ENCODE measurements at places on chromosomes 1 and 21. TPM values are rescaled to one million over a fixed set of nuclear protein-coding genes. Genes with fewer than 3 reads are reported as not detected.

NTNG1 gene
- not detected for total RNA-seq

DNA sequence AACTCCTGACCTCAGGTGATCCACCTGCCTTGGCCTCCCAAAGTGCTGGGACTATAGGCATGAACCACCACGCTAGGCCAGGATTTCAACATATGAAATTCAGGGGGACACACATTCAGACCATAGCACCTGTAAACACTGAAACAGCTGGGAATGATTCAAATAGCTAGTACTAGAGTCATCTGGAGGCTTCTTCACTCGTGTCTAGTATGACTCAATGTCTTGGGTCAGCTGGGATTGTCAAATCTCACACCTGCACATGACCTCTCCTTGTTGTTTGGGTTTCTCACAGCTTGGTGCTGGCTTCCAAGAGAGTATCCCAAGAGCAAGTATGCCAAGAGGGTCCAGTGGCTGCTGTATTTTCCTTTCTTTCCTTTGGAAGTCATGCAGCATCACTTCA, 75.1 kb downstream of the PGM1 start:
- H3K27me3 ChIP-seq, result no peaks in the 10 kb centered on the region
- no peaks in the 10 kb centered on the region for H3K36me3 ChIP-seq
- no peak for DNase-seq
- no peaks in the 10 kb centered on the region for H3K4me1 ChIP-seq

DNA sequence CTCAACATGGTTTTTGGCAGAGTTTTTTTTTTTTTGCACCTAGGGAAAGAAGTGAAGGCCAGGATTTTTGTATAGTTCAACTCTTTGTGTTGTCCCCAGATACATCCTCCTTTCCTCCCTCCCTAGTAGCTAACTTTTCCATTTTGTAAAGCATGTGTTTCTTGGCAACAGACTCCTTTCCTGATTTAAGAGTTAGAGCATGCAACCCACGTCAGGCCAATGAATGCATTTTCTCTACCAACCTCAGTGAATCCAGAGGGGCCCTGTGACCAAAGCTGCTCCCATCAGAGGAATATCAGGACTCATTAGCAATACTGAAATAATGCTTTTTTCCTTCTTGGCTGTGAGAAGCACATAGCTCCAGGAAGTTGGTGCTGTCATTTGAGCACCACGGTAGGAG, 287.2 kb downstream of the LMO4 start:
- H3K27ac ChIP-seq, result no peak overlapping the region
- no peaks in the 10 kb centered on the region for H3K27me3 ChIP-seq
- H3K4me3 ChIP-seq, result no peak overlapping the region
- H3K36me3 ChIP-seq, result no peaks in the 10 kb centered on the region
- DNase-seq, result no peak

DNA sequence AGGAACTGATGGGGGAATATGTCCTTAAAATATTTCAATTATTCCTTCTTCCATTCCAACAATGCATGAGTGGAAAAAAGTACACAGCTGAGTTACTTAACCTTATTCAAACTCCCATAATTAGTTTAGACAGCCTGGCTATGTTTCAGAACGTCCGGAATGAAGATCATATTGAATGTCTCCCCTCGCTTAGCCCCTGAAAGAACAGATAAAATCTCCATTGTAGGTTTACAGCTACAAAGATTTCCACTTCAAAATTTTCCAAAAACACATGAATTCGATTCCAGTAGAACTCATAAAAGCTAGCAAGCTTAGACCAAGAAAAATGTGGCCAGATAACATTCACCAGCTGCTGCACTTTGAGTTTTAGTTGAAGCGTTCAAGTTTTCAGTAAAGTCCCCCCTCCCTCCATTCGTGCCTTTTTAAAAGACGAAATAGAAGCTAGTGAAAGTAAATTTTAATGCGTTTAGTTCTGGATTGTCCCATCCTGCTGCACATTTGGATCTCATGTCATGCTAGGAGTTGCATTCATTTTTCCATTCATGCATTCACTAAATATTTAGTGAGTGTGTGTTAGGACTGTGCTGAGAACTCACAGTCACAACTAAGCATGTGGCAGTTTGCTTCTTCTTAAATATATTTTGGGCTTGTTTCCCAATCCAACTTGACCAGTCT, 29.4 kb upstream of the SSX2IP start:
- no peak overlapping the region for H3K4me3 ChIP-seq
- H3K27me3 ChIP-seq, result peaks cover 2% of the 10 kb centered on the region
- H3K4me1 ChIP-seq, result no peaks in the 10 kb centered on the region
- no peak overlapping the region for H3K27ac ChIP-seq

DNA sequence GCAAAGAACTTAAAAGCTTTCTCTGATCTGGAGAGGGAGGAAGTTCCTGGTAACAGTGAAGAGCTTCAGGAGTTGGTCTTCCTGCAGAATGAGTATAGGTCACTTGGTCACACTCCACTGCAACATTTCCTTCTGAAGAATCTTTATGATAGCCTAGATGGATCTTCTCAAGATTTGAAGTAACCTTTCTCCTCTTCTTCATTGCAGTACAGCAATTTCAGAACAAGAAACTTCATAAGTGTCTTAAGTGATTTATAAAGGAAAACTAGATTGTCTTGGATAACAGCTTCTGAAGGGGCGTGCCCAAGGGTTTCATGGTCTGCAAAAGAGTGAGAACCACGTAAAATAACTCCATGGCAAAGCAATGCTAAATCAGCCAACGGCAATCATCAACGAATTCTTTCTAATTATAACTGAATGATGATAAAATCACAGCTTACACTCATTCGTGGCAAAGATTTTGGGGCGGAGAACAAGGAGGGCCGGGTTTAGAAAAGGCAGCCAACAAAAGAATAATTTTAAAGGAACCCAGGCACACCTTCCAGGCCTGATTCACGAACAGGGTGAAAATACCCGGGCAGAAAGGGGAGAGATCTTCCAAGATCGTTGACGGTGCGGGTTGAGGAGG, 53.9 kb upstream of the ASPM start:
- no peaks in the 10 kb centered on the region for H3K27me3 ChIP-seq
- no peaks in the 10 kb centered on the region for H3K36me3 ChIP-seq
- H3K4me1 ChIP-seq, result peaks cover 27% of the 10 kb centered on the region
- H3K27ac ChIP-seq, result peak overlapping the region; percentile 66
- DNase-seq, result peak; percentile 67

- no peak overlapping the region for H3K4me3 ChIP-seq
- H3K36me3 ChIP-seq, result no peaks in the 10 kb centered on the region
- H3K27me3 ChIP-seq, result no peaks in the 10 kb centered on the region
- H3K27ac ChIP-seq, result no peak overlapping the region
These were observed 329.3 kb downstream of the BARHL2 start for GRCh38 chr1:90387805-90388204.

- no peak for DNase-seq
- no peaks in the 10 kb centered on the region for H3K27me3 ChIP-seq
- peak overlapping the region; percentile 78 for H3K27ac ChIP-seq
- H3K36me3 ChIP-seq, result peaks cover 3% of the 10 kb centered on the region
- peaks cover 11% of the 10 kb centered on the region for H3K4me1 ChIP-seq
- H3K4me3 ChIP-seq, result peak overlapping the region; percentile 89
These were observed 373 bp downstream of the MTF1 start for GRCh38 chr1:37858931-37859506.

GRCh38 chr1:151036356-151036755, at the start of gene BNIPL:
TSS of gene BNIPL (plus strand) at chr1:151036586. CDS start at chr1:151036726, 140 bp downstream.
- no peaks in the 10 kb centered on the region for H3K4me1 ChIP-seq
- no peak for DNase-seq
- H3K27me3 ChIP-seq, result no peaks in the 10 kb centered on the region
- peaks cover 2% of the 10 kb centered on the region for H3K36me3 ChIP-seq
- no peak within 1 kb of the TSS for H3K4me3 ChIP-seq
- H3K27ac ChIP-seq, result no peak within 1 kb of the TSS

OR2T29 gene
- not detected for total RNA-seq

SAMSN1 gene
- 5.3 TPM for total RNA-seq

- H3K4me1 ChIP-seq, result peaks cover 21% of the 10 kb centered on the region
- no peak overlapping the region for H3K4me3 ChIP-seq
- H3K27ac ChIP-seq, result no peak overlapping the region
- no peaks in the 10 kb centered on the region for H3K27me3 ChIP-seq
These were observed 8.6 kb upstream of the RERE start for GRCh38 chr1:8825985-8826481.

URB2 gene
- total RNA-seq, result 12.7 TPM

DNA sequence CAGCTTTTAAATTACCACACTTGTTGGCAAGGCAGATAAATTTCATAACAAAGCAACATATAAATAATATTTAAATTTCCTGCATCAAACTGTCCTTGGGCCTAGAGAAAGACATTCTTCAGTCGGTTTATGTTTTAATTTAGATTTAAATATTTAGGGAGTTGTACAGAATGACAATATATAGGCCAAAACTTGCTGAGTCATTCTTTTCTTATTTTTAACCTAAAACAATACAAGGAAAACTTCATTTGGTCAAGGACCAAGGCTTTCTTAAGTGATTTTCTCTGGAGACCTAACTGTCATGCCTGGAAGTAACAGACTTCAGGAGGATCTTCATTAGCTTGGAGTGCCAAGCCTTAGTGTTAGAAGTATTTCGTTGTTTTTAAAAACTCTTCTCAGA, 5.6 kb downstream of the MAP10 start:
- no peak overlapping the region for H3K4me3 ChIP-seq
- peak; percentile 29 for DNase-seq
- no peak overlapping the region for H3K27ac ChIP-seq
- no peaks in the 10 kb centered on the region for H3K36me3 ChIP-seq
- no peaks in the 10 kb centered on the region for H3K27me3 ChIP-seq

- DNase-seq, result peak; percentile 55
- H3K4me1 ChIP-seq, result no peaks in the 10 kb centered on the region
- no peaks in the 10 kb centered on the region for H3K27me3 ChIP-seq
- H3K27ac ChIP-seq, result no peak overlapping the region
- H3K36me3 ChIP-seq, result no peaks in the 10 kb centered on the region
These were observed 160.2 kb downstream of the DENND1B start for GRCh38 chr1:197614916-197615692.

SELL gene
- 0.67 TPM for total RNA-seq

TNFAIP8L2 gene
- total RNA-seq, result not detected

- peak; percentile 62 for DNase-seq
- peaks cover 3% of the 10 kb centered on the region for H3K4me1 ChIP-seq
- no peak overlapping the region for H3K4me3 ChIP-seq
- no peaks in the 10 kb centered on the region for H3K27me3 ChIP-seq
- H3K27ac ChIP-seq, result no peak overlapping the region
These were observed 40.1 kb upstream of the ADGRL2 start for GRCh38 chr1:81760477-81761097.

DNA sequence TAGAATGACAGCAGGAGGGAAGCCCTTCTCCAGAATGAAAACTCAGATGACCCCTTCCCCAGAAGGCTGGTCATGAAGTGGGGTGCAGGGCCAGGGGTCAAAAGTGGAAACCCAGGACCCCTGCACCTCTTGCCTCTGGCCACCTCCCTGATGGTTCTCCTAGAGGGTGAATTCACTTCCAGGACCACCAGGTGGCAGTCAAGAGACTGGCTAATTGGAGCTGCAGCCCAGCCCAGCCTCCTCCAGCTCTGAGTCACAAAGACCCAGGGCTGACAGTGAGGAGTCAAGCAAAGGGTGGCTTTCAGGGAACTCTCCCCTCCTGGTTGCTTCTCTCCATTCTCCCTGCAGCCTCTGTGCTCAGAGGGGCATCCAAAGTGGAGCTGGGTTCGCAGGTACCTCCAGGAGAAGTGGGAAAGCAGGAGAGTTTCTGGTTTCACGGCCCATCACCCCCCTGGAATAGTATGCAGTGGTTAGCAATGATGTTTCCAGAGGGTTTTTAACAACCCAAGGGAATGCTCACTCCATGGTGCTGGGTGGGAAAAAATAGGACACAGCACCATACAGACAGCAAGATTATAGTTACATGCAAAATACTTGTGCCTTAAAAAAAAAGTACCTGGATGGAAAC, 6.1 kb upstream of the EPHB2 start:
- H3K27ac ChIP-seq, result no peak overlapping the region
- H3K27me3 ChIP-seq, result no peaks in the 10 kb centered on the region
- DNase-seq, result peak; percentile 76
- H3K36me3 ChIP-seq, result no peaks in the 10 kb centered on the region
- peaks cover 14% of the 10 kb centered on the region for H3K4me1 ChIP-seq

DENND2D gene
- total RNA-seq, result 0.42 TPM

INAVA gene
- total RNA-seq, result 0.42 TPM

DNA sequence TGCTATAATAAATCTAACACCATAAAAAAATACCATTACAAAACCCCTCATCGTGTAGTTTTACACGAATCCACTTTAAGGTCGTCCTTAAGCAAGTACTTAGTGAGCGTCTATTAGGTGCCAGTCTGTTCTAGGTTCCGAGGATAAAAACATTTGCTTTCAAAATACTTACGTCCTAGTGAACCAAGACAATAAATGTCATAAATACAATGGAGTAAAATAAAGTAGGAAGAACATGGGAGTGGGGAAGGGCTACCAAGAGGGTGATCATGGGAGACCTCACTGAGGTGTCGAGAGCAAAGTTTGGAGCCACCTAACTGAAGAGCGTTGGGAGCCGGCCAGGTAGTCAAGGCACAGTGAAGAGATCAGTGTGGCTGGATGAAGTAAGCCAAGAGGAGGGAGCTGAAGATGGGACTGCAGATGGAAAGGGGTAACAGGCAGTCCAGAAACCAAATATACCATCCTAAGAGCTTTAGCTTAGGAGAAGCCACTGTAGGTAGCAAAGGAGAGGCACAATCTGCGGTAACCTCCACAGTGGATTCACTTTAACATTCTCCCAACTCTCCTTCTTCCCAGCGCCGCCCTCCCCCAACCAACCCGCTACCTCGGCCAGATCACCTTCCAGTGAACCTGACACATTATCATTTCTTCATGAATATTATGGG, 684 bp downstream of the LTN1 start:
- no peak for DNase-seq
- H3K4me1 ChIP-seq, result peaks cover 13% of the 10 kb centered on the region
- H3K27me3 ChIP-seq, result no peaks in the 10 kb centered on the region
- peak overlapping the region; percentile 80 for H3K4me3 ChIP-seq
- no peaks in the 10 kb centered on the region for H3K36me3 ChIP-seq

- H3K4me1 ChIP-seq, result peaks cover 49% of the 10 kb centered on the region
- no peak for DNase-seq
- no peak overlapping the region for H3K27ac ChIP-seq
- H3K27me3 ChIP-seq, result no peaks in the 10 kb centered on the region
These were observed 290.3 kb downstream of the PTPRC start for GRCh38 chr1:198929111-198929604.

CHODL gene
- total RNA-seq, result not detected

TMEM200B gene
- total RNA-seq, result 1.5 TPM

NPHS2 gene
- not detected for total RNA-seq

GJA9 gene
- not detected for total RNA-seq

DNA sequence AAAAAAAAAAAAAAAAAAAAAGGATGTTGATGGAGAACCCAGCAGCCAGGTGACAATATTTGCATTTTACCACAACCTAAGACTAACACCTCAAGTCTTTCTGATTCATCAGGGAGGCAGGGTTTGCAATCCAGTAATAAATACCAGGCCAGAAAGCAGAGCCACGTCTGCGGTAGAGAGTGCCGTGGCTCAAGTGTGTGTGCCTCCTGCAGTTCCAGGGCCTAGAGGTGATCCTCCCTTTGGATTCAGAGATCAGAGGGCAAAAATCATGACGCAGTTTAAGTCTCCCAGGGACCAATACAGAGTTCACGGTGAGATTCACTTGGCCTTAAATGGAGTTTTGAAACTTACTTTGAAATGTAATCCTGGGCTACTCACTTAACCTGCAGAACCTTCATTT, 34.9 kb downstream of the TMCO4 start:
- no peak overlapping the region for H3K4me3 ChIP-seq
- H3K4me1 ChIP-seq, result peaks cover 20% of the 10 kb centered on the region
- H3K36me3 ChIP-seq, result no peaks in the 10 kb centered on the region
- no peak for DNase-seq
- peak overlapping the region; percentile 81 for H3K27ac ChIP-seq

All from endothelial cell of umbilical vein (primary cell).